Psoas muscle (tissue), 8 donors: ENCODE measurements at places on chromosomes 1 and 21. TPM values are rescaled to one million over a fixed set of nuclear protein-coding genes. Genes with fewer than 3 reads are reported as not detected.

ATP1A4 gene
- 0.50 TPM for total RNA-seq

- no peak overlapping the region for H3K27ac ChIP-seq
- DNase-seq, result no peak
- H3K36me3 ChIP-seq, result no peaks in the 10 kb centered on the region
- H3K4me3 ChIP-seq, result no peak overlapping the region
Observed at GRCh38 chr1:110896090-110896489, 23.1 kb downstream of the CD53 start.

LY9 gene
- total RNA-seq, result not detected

DNA sequence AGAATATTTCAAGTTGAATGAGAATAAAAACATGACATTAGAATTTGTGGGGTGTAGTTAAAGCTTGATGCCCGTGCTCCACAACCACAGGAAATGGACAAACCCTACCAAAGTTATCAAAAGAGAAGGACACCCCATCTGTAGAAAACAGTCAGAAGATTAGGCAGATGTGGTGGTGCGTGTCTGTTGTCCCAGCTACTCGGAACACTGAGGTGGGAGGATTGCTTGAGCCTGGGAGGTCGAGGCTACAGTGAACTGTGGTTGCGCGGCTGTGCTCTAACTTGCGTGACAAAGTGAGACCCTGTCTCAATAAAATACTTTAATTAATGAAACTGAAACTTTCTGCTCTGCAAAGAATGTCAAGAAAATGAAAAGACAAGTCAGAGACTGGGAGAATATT lies 1.5 kb upstream of the SPATC1L start:
- peaks cover 21% of the 10 kb centered on the region for H3K4me1 ChIP-seq
- DNase-seq, result no peak
- H3K36me3 ChIP-seq, result peaks cover 8% of the 10 kb centered on the region
- peak overlapping the region; percentile 80 for H3K27ac ChIP-seq
- H3K4me3 ChIP-seq, result peak overlapping the region; percentile 74

GRCh38 chr1:232034556-232034955 lies 408.0 kb downstream of the DISC1 start:
- H3K4me1 ChIP-seq, result no peaks in the 10 kb centered on the region
- H3K27me3 ChIP-seq, result no peaks in the 10 kb centered on the region
- no peak overlapping the region for H3K4me3 ChIP-seq
- no peaks in the 10 kb centered on the region for H3K36me3 ChIP-seq
- H3K27ac ChIP-seq, result no peak overlapping the region

DNA sequence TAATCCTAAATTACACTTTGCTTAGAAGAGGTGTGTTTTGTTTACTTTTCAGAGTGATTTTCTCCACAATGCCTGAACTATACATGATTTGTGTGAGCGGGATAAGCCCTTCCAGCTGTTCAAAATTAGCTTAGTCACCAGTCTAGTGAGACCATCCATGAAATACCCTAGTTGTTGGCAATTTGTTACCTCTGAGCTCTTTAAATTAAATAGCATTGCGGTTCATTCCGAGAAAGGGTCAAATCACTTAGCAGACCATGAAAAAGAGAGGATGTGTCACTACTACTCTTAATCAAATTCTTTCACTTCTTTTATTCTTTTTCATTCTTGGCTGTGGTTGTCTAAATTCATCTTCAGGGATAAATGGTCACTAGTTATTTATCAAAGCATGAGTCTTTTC lies 11.9 kb upstream of the VAV3 start:
- H3K27ac ChIP-seq, result no peak overlapping the region
- DNase-seq, result no peak
- H3K4me1 ChIP-seq, result no peaks in the 10 kb centered on the region
- H3K27me3 ChIP-seq, result no peaks in the 10 kb centered on the region
- H3K36me3 ChIP-seq, result no peaks in the 10 kb centered on the region

DNA sequence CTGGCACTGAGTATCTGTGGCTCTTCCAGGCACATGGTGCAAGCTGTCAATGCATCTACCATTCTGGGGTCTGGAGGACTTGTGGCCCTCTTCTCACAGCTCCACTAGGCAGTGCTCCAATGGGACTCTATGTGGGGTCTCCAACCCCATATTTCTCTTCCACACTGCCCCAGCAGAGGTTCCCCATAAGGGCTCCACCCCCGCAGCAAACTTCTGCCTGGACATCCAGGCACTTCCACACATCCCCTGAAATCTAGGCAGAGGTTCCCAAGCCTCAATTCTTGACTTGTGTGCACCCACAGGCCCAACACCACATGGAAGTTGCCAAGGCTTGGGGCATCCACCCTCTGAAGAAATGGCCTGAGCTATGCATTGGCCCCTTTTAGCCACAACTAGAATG lies 18.8 kb downstream of the ODF2L start:
- no peak overlapping the region for H3K27ac ChIP-seq
- H3K4me3 ChIP-seq, result no peak overlapping the region
- H3K27me3 ChIP-seq, result no peaks in the 10 kb centered on the region
- no peaks in the 10 kb centered on the region for H3K36me3 ChIP-seq
- DNase-seq, result no peak
- no peaks in the 10 kb centered on the region for H3K4me1 ChIP-seq

CFHR4 gene
- total RNA-seq, result not detected

BSND gene
- total RNA-seq, result not detected

DNA sequence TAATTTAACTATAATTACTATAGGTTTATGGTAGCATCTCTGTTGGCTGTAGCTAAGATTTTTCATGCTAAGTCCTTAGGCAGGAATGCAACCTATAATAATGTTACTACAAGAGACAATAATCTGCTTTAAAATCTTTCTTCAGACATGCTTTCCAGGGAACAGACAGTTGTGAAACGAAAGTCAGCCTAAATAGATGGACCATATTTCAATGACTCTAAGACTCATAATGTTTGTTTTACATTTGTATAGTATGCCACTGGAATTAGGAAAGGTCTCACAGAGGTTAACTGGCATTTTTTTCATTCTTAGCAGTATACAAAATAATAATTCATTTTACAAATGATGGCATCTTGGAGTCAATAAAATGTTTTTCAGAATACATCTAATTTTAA lies 8.1 kb downstream of the RERE start:
- DNase-seq, result no peak
- H3K4me1 ChIP-seq, result peaks cover 16% of the 10 kb centered on the region
- no peak overlapping the region for H3K4me3 ChIP-seq
- no peaks in the 10 kb centered on the region for H3K36me3 ChIP-seq
- H3K27me3 ChIP-seq, result no peaks in the 10 kb centered on the region

DNA sequence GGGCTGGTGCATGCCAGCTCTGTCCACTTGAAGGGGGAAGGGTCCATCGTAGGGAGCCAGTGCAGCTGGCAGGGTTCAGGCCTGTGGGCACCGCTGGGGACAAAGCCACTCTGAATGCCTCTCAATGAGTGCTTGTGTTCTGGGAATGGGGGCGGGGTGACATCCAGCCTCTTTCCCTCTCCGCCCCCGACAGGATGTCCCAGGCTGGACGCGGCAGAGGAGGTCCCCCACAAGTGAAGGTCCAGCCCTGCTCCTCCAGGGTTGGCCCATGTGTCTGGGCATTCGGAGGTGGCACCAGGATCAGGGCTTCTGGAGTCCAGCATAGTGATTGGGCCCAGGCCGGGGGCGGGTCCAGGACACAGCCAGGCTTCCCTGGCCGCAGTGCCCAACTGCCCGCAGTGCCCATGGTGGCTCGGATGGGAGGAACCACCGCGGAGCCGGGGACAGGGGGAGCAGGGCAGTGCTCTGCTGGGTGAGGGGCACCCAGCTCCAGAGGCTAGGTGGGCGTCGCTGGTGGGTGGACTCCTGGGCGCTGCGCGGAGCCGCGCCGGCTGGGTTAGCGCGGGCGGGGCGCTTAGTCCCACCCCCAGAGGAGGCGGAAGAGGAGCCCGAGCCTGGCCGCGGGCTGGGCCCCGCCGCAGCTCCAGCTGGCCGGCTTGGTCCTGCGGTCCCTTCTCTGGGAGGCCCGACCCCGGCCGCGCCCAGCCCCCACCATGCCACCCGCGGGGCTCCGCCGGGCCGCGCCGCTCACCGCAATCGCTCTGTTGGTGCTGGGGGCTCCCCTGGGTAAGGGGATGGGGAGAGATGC lies at the start of gene SHISA4:
SHISA4 (plus strand) TSS at position 617 of the 808 bp plus-strand sequence; CDS start at position 714, 97 bp downstream.
- peak within 1 kb of the TSS; percentile 79 for H3K4me3 ChIP-seq
- peak within 1 kb of the TSS; percentile 95 for H3K27ac ChIP-seq
- peaks cover 12% of the 10 kb centered on the region for H3K36me3 ChIP-seq
- DNase-seq, result peak; percentile 84
- H3K4me1 ChIP-seq, result peaks cover 82% of the 10 kb centered on the region

TMEM52 gene
- 48.0 TPM for total RNA-seq

DNA sequence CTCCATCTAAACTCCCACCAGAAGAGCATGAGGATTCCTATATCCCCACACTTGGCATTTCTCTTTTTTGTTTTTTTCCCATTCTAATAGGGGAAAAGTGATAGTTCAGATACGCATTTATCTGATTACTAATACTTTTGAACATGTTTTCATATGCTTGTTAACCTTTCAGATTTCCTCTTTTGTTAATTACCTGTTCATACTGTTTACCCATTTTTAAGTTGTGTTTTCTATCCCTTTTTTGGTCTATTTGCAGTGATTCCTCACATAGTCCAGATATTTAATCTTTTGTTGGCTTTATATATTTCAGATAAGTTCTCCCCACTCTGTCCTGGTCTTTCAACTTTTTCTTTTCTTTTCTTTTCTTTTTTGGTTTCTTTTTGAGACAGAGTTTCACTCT lies 13.6 kb upstream of the PIGK start:
- H3K36me3 ChIP-seq, result no peaks in the 10 kb centered on the region
- no peak for DNase-seq
- no peaks in the 10 kb centered on the region for H3K4me1 ChIP-seq
- no peaks in the 10 kb centered on the region for H3K27me3 ChIP-seq
- no peak overlapping the region for H3K4me3 ChIP-seq

DNA sequence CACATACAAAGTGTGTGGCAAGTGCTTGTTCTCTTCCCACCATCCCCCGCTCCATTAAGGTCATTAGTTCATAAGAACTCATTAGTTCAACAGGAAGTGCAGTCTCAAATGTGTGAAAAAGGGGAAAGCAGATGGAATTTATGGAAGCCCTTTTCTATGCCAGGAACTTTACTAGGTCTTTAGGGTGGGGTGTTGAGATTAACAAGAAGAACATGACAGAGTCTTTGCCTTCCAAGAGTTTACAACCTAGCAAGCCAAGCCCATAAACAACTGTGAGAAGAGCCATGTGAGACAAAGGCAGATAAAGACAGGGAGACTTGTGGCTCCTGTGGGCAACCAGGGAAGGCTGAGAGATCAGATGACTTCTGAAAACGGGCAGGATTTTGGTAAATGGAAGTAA lies 21.4 kb downstream of the PLEKHA6 start:
- no peak overlapping the region for H3K27ac ChIP-seq
- no peak overlapping the region for H3K4me3 ChIP-seq
- H3K4me1 ChIP-seq, result no peaks in the 10 kb centered on the region
- no peaks in the 10 kb centered on the region for H3K27me3 ChIP-seq
- no peaks in the 10 kb centered on the region for H3K36me3 ChIP-seq
- DNase-seq, result no peak

DNA sequence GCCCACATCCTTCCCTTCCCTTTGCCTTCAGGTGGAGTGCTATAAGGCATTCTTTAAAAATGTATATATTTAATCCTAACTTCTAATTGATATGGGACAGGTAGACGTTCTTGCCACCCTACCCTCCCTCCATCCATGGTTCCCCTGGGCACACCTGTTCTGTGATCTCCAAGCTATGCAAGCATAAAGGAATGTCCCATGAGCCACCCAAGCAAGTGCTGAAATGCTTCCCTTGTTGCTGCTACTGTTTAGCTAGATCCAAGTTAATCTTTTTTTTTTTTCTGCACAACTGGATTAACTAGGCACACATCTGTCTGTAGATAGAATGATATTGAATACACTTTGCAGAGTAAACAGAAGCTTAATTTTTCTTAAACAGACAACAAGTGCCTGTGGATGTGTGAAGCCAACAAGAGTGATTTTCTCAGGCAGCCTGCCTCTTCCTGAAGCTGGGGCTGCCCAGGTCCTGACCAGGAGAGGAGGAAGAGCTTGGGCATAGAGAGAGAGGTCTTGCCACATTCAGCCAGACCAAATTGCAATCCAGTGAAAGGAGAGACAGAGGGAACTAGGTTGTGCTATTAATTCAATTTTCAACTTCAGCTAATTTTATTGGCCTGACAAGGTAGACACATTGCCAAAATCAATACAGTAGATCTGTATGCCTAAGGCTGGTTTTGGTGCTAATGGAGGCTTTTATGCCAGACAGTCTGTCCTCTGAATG lies 28.2 kb upstream of the ATP1B1 start:
- no peak overlapping the region for H3K27ac ChIP-seq
- no peak for DNase-seq
- no peaks in the 10 kb centered on the region for H3K36me3 ChIP-seq
- no peaks in the 10 kb centered on the region for H3K27me3 ChIP-seq
- H3K4me1 ChIP-seq, result no peaks in the 10 kb centered on the region

DNA sequence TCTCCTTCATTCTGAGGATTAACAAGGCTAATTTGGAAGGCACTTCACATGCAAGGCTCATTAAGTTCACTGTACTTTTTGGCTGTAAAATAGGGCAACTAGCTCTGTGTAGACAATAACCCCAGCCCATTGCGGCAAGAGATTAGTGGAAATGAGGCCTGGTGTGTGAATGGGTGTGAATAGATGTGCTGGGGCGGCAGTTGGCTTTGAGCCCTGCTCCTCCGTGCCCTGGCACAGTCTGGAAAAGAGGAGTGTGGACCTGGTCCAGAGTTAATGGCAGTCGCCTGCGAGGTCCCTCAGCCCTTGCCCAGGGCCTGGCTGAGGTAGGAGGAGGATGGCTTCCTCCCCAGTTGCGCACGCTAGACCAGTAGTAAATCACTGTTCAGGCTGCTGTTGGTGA lies 4.8 kb downstream of the KISS1 start:
- H3K27ac ChIP-seq, result peak overlapping the region; percentile 30
- no peak overlapping the region for H3K4me3 ChIP-seq
- no peak for DNase-seq
- H3K4me1 ChIP-seq, result peaks cover 20% of the 10 kb centered on the region
- no peaks in the 10 kb centered on the region for H3K36me3 ChIP-seq

GRCh38 chr1:225923381-225923691 lies 714 bp downstream of the PYCR2 start:
- no peaks in the 10 kb centered on the region for H3K27me3 ChIP-seq
- peak overlapping the region; percentile 98 for H3K4me3 ChIP-seq
- peak overlapping the region; percentile 97 for H3K27ac ChIP-seq
- DNase-seq, result no peak
- peaks cover 35% of the 10 kb centered on the region for H3K36me3 ChIP-seq
- peaks cover 14% of the 10 kb centered on the region for H3K4me1 ChIP-seq

DNA sequence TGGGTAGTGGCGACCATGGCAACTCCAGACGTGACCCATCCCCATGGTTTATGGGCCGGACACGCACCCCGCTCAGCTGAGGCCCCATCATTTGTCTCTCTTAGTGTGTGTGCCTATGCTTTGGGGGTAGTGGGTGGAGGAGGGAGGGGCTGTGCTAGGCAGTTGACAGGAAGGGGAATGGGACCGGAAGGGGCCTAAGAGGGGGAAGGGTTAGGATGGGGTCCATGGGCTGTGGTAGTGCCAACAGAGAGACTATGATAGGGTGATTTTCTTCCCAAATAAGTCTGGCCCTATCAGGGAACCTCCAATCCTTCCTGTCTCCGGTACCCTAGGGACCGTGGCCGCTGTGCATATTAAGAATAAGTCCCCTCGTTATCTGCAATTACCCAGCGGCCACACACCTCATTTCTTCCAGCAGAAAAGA lies 9.9 kb downstream of the DMAP1 start:
- H3K36me3 ChIP-seq, result peaks cover 33% of the 10 kb centered on the region
- H3K27me3 ChIP-seq, result no peaks in the 10 kb centered on the region
- no peak overlapping the region for H3K27ac ChIP-seq
- H3K4me3 ChIP-seq, result no peak overlapping the region
- DNase-seq, result no peak
- H3K4me1 ChIP-seq, result no peaks in the 10 kb centered on the region

FLG2 gene
- total RNA-seq, result not detected
